ENCODE measurements at places on chromosomes 2 and 18.

GRCh38 chr18:78526923-78527711, 452.5 kb upstream of the SALL3 start:
- DNase-seq: no peak

- no peak for DNase-seq
Observed at GRCh38 chr2:17756668-17757067, 2.7 kb downstream of the GEN1 start.

DNA sequence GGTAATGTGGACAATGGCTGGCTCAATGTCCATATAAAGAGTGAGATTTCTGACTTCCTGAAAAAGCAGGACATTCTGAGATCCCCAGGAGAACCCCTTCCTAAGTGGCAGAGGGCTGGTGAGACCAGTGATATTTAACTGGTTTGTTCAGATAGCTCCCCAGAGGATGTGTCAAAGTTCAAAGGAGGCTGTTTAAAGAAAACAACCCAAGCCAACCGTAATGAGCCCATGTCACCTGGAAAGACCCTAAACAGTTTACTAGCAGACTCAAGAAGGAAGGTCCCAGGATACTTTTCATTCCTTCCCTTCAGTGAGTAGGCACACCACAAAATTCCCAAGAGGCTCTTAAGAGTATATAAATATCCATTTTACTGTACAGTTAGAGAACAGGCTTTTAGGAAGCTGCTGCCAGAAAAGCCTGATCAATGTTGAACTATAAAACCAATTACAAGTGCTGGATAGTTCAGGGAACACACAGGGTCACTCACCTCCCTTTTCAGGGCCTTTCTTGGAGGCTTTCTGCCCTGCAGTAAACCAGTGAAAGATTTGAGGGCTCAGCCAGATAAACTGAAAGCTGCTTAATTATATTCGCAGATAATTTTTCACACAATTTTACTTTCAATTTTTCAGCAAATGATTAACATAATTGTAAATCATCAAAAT, 293.5 kb downstream of the ASXL3 start:
- no peak for DNase-seq

GRCh38 chr18:66676699-66677098, 72.8 kb upstream of the CDH19 start:
- no peak for DNase-seq

- DNase-seq: no peak
Observed at GRCh38 chr2:71341645-71342044, 10.1 kb downstream of the ZNF638 start.

DNA sequence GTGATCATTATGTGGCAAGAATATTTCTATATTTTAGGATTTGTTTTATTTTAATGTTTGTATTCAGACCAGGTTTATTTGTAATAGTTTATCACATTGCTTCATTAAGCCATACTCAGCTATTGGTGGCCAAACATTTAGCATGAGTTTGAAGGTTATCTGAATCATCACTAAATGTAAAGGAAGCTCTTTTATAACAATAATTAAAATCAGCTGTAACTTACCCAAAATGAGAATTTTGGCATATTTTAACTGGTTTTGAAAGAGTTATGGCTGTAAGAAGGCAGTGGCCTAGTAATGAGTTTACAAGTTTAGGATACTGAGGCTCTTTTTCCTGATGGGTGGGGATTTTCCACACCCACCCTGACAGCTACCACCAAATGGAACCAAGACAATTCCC, 177.8 kb downstream of the EN1 start:
- no peak for DNase-seq

DNA sequence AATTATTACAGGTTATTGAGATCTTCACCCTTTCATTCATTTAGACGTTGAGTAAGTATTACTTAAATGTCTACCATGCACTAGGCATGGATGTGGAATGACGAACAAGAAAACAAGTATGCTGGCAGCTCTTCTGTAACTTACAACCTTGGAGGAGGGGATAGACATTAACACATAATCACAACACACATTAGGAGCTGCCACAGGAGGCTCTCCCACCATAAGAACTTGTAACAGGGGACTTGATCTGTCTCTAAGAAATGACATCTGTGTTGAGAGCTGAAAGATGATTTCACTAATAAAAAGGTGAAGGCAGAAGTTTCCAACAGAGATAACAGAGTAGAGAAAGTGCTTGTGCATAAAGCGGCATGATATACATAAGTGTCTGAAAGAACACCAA, 384.7 kb upstream of the ZEB2 start:
- no peak for DNase-seq

DNA sequence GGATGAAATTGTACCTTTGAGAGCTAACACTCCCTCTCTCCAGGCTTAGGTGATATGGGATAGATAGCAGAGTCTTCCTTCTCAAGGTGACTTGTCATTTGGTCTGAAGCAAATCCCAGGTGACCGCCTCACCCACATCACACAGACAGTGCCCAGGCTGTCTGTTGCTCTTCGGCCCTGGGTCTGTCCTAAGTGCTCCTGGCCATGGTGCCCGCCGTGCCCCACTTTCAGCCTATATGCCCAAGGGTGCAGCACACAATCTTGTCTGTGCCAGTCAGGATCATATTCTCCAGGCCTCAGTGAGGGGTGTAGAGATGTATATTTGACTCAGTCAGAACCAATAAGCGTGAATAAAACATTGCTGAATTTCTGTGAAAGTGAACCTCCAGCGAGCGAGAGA, 326.8 kb downstream of the DYSF start:
- no peak for DNase-seq

- DNase-seq: no peak
Observed at GRCh38 chr2:168649562-168649961, 152.9 kb upstream of the NOSTRIN start.

GRCh38 chr18:34789768-34790344, 79.8 kb downstream of the DTNA start:
- DNase-seq: no peak

DNA sequence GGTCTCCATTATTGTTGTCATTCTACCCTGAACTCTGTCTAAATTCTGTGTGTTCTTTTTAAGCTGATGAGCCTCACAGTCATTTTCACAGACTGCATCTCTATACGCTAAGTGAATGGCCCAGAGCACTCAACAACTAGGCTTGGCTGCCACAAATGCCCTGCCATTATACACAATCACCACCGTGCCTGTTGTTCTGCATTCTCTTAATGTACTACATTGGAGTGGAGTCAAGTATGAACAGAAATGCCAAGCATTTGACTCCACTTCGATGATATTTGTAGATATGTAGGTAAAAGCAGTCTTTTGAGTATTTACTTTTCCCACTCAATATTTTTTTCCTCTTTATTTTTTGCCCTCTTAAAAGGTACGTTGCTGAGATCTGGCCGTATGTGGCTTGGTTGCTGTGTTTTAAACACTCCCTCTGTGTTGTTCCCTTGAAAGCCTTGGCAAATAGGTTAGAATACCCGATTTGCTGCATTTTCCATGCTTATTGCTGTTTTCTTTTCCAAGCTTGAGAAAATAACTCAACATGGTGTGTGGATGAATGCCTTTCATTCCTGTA, 36.2 kb upstream of the TMEFF2 start:
- no peak for DNase-seq

DNA sequence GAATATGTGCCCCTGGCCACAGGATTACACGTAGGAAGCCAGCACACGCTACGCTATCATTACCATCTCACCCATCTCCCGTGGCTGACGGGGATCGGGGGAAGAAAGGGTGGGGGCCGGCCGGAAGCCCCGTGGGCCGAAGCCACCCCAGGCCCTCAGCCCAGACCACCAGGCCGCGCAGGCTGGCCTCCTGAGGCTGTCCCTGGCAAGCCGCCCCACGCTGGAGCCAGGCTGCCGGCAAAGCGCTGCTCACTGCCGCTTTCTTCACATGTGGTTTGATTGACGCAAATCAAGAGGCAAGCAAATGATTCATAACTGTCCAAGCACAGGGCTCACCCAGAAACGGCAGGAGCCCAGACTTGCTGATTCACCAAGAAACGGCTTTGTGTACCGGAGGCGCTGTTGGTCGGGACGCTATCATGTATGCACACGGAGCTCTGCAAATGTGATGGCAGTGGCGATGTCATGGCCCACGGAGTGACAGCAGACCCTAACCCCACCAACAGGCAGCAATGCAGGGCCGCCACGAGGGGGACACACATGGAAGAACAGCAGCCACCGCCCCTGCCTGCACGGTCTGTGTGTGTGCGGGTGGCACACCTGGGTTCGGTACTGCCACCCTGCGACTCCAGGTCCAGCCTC, 125.7 kb downstream of the HDAC4 start:
- no peak for DNase-seq

DNA sequence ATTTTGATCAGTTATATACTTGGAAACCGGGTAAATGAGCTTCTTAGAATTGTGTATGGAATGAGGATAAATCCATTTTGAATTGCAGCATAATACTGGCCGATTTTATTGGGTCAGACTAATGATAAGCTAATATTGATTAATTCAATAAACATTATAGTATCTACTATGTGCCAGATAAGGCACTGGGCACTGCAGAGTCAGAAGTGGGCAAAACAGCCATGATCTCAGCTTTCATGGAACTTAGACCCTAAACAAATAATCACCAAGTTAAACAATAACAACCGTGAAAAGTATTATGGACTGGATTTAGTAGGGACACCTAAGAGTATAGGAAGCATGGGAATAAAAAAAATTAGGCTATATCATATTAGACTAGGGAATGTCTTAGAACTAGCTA, 297.0 kb upstream of the PKDCC start:
- DNase-seq: no peak

GRCh38 chr18:61851940-61852451, 40.8 kb downstream of the RNF152 start:
- DNase-seq: no peak

DNA sequence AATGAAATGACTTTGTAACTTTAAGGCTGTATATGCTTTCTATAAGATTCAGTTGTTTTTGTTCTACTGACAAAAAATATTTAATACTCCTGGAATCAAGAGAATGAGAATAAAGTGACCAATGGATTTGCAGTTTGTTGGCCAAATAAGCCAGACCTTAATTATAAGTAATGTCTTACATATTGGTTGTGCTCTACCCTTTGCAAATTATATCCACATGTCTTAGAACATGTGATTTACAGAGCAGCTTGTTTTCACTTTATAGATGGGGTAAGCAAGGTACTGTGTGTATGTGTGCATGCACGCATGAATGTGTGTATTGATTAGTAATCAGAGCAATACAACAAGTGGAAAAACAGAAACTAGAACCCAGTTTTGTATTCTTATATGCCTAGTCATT, 59.1 kb downstream of the RMDN2 start:
- no peak for DNase-seq

DNA sequence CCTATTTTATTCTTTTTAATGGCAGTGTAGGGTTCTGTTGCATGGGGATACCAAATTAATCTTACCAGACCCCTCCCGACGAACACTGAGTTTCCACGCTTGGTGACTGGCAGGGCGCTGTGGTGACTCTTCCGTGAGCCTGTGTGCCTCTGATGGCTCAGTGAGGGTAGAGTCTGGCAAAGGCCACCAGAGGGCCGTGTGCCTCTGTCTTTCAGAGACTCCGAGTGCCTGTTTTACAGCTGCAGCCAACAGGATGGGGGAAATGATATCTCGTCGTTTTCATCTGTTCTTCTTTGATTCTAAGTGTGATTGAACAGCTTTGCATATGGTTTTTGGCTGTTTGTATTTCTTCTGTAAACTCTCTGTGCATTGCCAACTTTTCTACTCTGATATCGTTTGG, 99.8 kb downstream of the ZNF236 start:
- DNase-seq: peak; percentile 2

GRCh38 chr2:133773854-133774653, 205.8 kb upstream of the NCKAP5 start:
- DNase-seq: no peak

DNA sequence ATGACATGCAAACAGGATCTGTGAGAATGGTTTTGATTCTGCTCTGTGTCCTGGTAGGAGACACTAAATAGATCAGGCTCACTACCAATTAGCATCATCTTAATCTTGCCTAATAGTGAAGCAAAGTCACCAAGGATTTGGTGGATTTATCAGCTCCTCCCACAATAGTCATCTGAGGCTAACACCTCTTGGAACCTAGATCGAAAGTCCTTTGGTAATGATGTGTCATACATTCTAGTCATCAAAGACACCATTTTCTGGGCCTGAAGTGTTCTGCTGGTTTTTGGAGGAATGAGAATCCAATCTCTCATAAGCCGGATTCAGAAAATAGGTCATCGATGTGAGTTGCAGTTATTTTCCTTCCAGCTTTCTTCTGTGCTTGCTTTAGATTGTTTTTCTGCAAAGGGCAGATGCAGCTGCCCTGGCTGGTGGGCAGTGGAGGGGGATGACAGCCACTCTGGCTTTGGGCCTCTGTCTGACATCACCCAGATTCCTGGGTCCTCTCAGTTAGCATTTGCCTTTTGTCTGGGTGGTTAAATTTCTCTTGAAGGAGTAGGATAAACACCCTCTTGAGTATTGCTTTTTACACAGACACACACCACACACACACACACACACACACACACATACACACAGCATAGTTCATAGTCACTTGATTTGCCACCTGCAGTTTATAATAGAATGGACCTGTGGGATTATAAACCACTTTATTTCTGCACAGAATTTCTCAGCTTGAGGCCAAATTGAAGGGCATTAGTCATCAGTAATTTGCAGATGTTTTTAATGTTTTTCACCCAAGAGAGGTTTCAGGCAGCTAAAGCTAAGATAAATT, at the start of gene MYO3B:
TSS of gene MYO3B (plus strand) at position 198 of the 832 bp plus-strand sequence. CDS start at position 339, 141 bp downstream.
- DNase-seq: no peak

DNA sequence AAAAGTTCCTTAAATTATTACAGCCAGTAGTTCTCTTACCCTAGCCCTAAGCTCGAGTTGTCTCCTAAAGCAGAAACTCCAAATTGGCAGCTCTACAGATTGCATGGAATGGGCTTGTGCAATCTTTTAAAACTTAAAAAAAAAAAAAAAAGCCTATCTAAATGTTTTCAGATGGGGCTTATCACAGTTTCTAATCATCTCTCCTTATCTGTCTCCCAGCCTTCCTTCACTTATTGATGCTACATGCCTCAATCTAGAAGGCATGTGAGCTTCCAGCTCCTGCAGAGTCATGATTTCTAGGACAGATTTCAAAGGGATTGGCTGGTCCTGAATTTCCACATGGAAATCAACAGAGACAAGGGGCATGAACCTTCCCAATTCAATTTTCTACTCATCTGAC, 33.1 kb upstream of the PELI1 start:
- DNase-seq: no peak

DNA sequence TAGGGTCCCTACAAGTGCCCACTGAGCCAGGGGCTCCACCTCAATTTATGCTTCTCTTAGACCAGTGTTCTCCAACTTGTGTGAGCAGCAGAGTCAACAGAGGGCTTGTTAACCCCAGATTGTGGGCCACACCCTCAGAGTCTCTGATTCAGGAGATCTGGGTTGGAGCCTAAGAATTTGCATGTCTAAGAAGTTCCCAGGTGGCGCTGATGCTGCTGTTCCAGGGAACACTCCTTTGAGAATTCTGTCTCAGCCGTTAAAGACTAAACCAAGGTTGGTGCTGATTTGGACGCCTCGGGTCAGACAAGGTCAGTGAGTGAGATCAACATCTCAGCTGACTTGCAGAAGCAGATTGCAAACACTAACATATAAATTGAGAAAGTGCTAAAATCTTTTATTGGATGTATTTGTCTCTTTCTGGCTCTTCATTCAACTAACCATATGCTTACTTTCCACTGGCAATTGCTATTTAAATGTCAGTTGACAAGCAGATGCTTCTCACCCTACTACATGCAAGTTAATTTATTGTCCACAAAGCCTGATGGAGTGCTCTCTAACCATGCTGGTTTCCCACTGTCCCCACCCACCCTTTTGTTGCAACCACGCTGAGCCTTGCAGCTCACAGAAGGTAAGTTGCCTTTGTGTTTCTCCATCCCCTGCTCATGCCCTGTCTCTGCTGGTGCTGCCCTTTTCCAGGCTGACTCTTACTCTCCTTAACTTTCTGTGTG, 31.5 kb downstream of the LYPD1 start:
- DNase-seq: no peak

Data from SHP77 treated with DMSO at 0.1 percent for 48 hours (cell line).